Amygdala (tissue), 56 donors: ENCODE measurements at places on chromosomes 4 and X.

- DNase-seq, result no peak
Observed at GRCh38 chrX:124736553-124737270, 390.3 kb downstream of the SH2D1A start.

DNA sequence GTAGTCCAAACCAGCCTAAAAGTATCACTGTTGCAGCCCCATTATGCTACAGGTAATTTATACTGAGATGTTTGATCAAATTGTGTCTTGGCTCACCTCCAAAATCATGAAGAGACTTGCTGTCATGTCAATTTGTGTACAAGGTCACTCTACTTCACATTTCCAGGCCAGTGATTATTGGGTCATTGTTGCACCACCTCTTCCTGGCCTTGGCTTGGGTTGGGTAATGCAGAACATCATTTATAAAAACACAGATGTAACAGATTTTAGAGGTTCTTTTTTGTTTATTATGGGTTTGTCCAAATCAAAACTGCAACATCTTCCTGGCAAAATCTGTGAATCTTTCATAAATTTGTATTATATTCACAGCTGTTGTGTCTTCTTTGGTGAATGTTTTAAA, 459.5 kb downstream of the ANKRD50 start:
- DNase-seq, result no peak

- no peak for DNase-seq
Observed at GRCh38 chrX:118156953-118157608, 40.5 kb upstream of the KLHL13 start.

- no peak for DNase-seq
Observed at GRCh38 chrX:2691543-2692220, 587 bp downstream of the CD99 start.

DNA sequence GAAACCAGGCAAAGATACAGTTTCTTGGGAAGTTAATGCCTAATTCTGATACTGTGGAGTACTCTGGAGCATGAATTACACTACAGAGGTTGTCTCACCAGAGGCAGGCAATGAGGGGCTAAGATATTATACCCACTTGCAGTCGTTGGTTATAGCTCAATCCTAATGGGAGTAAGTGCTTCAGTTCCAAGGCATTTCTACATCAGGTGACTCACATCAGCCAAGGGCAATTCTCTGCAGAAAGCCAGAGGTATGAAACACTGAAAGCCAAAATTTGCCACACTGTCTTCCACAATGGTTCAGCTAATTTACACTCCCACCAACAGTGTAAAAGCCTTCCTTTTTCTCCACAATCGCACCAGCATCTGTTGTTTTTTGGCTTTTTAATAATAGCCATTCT, 174.0 kb upstream of the IL15 start:
- no peak for DNase-seq

GRCh38 chrX:110321670-110322069, 3.8 kb upstream of the AMMECR1 start:
- no peak for DNase-seq

DNA sequence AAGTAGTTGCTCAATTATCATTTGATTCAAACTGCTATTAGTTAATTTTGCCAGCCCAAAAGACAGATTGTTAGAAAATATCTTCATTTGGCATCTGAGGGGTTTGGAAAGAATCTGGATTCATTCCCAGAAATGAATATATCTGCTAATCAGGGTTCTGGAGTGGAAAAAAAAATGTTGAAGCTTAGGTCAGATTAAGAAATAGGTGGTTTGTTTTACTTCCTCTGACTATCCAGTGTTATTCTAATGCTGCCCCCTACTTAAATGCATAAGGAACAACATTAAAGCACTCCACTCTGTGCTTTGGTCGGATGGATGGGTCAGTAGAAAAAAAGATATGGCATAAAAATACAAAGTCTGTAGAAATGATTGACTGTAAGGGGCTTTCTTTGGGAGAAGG, 89.0 kb downstream of the LUZP4 start:
- no peak for DNase-seq

GRCh38 chr4:32488690-32489089, 1768.5 kb downstream of the PCDH7 start:
- no peak for DNase-seq

DNA sequence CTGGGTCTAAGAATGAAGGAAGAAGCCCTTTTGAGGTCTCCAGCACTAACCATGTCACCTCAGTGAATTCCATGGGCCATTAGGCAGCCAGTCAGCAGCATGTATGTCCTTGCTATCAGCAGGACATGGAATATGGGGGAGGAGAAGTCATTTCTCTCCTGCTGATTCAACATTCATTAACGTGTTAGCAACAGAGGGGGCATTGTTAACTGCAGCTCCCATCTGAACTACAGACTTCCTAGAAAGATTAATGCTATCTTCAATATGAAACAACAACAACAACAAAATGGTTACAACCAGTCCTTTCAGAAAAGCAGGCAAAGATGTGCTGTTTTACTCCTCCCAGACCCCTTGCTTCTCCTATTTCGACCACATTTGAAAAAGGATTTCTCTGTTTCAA, 120.4 kb upstream of the SLC34A2 start:
- DNase-seq, result no peak

DNA sequence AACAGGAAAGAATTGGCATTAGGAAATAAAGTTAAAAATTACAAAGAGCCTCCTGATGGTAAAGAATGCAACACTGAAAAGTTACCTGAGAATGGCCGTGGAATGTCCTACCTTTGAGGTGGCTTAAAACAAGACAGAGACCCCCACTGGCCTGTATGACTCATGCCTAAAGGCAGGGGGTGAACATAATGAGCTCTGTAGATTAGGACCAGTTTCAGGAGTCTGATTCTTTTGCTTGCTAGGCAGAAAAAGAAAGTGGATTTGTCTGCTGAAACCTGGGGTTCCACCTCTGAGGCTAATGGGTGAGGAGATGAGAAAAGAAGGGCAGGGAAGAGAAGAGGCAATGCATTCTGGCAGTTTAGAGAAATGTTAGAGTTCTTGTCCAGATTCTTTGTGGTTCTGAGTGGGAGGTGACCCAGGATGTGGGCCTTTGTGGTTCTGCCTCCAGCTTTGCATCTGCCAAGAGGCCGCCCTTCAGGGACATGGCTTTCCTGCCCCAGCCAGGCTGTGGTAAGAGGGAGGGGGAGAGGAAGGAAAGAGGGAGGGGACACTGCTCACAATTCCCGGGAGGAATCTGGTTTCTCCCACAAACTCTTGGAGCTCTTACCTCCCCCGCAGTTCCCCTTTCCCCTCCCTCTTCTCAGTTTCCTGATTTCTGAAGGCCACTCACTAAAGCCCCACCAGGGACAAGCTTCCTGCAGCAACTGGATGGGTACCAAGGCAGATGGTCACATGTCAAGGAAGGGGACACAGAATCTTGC, 109.6 kb downstream of the EFNB1 start:
- DNase-seq, result no peak

DNA sequence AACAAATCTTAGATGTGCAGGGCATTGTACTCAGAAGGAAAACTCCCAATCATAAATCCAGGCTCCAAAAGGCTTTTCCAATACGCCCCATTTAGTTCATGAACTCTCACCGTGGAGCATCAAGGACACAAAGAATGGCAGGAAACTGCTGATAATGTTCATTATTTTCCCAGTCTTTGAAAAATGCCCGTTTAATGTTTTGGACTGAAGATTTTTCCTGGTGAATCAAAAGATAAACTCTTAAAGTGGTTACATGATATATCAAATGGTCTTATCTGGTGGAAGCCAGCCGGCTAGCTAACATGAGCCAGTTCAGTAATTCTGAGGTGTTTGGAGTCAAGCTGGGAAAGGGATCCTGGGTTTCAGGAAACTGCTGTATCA, 62.1 kb upstream of the AP1S2 start:
- DNase-seq, result no peak

- no peak for DNase-seq
Observed at GRCh38 chr4:40940317-40940741, 190.6 kb downstream of the NSUN7 start.

DNA sequence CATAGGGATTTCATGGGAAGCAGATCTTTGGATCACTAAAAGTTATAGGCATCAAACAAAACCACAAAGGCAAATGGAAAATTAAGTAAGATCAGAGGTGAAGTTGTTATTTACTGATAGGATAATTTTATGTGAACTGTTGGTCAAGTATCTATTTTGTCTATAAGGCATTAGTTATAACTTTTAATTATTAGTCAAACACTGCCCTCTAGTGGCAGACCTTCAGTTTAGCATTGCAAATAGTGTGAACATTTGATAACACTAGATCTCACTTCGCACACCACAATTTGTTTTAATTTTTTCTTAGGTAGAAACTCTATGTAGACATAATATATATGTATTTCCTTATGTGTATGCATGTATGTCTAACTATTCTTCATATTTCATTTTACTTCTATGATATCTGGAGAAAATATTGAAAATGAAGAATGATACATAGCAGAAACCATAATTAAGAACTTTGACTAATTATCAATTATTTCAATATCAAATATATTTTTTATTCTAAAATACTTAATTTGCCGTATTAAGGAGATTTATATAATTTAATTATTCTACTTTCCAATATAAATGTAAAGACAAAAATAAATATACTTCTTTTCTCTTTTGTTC, 214.5 kb upstream of the TACR3 start:
- peak; percentile 1 for DNase-seq

GRCh38 chr4:155772459-155773195, 13.8 kb downstream of the GUCY1B1 start:
- no peak for DNase-seq

- DNase-seq, result no peak
Observed at GRCh38 chr4:103482893-103483292, 236.9 kb downstream of the TACR3 start.

- no peak for DNase-seq
Observed at GRCh38 chr4:178356725-178357124, 914.5 kb upstream of the AGA start.

DNA sequence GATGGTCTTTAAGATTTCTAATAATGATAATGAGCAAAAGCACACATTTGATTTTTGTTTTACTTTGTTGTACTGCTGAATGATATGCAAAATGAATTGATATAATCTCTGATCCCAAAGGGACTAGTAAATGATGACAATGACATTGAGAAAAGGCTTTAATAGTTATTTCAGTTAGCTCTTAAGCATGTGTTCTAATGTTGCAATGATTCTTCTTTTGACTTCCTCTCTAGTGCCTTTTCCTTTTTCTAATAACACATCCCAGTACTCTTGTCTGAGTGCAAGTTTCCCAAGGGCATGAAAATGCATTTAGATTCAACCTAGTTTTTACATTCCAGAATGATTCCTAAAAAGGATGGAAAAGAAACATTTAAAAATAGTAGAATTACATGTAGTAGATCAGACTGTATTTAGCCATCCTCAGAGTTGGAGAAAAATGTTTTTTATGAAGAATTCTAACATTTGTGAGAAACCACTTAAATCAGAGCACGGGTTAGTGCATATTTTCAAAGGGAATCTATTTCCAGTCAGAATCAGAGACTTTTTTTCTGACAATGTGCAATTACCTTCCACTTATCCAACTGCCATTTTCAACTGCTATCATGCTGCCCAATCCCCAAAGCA, 508.8 kb downstream of the C4orf33 start:
- no peak for DNase-seq

- no peak for DNase-seq
Observed at GRCh38 chrX:41705680-41706374, 17.1 kb downstream of the GPR34 start.

DNA sequence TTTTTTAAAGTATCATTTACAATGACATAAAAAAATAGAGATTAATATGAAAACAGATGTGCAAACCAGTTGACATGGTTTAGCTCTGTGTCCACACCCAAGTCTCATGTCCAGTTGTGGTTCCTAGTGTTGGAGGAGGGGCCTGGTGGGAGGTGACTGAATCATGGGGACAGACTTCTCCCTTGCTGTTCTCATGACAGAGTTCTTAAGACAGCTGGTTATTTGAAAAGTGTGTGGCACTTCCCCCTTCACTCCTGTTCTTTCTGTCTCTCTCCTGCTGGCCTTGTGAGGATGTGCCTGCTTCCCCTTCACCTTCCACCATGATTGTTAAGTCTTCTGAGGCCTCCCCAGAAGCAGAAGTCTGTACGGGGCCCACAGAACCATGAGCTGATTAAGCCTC, 23.8 kb downstream of the CNOT6L start:
- DNase-seq, result no peak

DNA sequence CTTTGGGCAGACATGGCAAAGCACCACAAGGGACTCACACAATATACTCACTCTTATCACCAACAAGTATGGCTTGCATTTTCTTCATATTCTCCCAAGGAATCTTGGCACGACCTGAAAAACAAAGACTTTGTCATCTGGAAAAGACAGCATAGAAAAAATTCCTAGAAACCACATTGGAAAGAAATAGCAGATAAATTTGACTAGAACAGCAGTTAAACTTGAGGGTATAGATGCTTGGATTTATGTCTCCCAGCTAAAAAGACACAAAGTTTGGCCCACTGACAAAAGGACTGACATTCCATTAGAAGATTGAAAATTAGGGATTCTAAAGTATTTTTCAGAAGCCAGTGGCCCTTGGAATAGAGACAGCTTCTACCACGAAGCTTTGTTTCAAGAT, 6.9 kb upstream of the VEGFC start:
- DNase-seq, result no peak

DNA sequence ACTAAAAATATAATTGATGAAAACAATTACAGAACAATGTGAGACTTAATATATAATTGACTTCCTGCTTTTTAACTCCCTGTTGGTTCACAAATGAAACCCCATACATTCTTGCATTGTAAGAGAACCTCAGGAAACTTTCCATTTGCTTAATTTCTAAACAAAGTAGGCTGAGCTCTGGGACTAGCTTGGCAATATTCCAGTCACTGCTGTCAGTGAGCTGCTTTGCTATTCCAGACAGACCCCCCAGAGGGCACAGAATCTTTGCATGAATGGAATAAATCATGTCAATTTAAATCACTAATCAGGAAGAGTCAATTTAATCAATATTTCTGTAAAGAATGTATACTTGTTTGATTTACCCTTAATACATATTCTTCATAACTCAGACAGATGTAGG, 110.6 kb downstream of the NEXMIF start:
- no peak for DNase-seq

DNA sequence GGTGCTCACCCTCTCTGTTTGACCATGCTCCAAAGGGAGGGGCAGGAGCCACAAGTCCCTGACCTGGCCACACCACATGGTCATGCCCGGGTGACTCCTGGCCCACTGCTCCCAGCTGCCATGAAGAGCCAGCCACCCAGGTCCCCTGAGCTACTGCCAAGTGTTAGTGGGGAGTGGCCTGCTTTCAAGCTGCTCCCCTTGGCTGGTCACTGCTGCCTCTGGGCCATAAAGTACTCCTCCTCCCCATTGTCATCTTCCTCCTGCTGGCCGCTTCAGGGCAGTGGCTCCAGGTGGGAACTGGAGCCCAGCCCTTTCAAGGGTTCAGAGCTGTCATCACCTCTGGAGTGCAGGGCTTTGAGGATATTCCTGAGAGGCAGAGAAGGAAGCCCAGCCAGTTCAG, 27.3 kb upstream of the RBBP7 start:
- DNase-seq, result no peak

GRCh38 chr4:170051402-170051801, 25.2 kb upstream of the MFAP3L start:
- no peak for DNase-seq
